Stimulated activated CD4-positive, alpha-beta T cell treated with anti-CD3 and anti-CD28 coated beads, Interleukin-4, amount 100 ng/mL, for 24 hours (primary cell): ENCODE measurements at places on chromosomes 6 and 20.

GRCh38 chr6:128295670-128296069 is 224.7 kb downstream of the PTPRK start:
- DNase-seq = no peak

DNA sequence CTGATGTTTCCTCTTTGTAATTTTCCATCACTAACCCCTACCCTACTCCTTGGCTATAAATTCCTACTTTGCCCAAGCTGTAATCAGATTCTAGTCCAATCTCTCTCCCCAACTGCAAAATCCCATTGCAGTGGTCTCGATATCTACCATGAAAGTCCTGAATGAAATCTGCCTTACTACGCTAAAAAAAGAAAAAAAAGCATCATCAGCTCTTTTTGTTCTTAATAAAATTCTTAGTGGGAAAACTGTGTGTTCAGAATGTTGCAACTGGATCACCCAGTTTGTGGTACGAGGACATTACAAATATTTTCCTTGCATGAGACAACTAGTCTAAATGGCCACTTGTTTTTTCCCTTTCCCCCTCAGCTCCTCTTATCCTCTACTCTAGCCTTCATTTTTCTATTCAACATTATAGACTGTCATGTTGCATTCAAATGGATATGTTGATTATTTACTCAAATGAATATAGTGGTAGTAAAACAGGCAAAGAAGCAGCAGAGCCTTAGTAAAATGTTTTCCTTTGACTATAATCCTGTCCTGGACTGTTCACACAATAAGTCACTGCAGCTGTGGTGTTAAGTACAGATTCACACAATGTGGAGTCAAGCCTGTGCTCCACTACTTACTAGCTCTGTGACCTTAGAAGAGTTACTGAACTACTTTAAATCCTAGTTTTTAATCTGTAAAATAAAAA is 527.1 kb upstream of the MARCKS start:
- no peak for DNase-seq

GRCh38 chr6:24076011-24076410 is 50.0 kb upstream of the NRSN1 start:
- DNase-seq = no peak

DNA sequence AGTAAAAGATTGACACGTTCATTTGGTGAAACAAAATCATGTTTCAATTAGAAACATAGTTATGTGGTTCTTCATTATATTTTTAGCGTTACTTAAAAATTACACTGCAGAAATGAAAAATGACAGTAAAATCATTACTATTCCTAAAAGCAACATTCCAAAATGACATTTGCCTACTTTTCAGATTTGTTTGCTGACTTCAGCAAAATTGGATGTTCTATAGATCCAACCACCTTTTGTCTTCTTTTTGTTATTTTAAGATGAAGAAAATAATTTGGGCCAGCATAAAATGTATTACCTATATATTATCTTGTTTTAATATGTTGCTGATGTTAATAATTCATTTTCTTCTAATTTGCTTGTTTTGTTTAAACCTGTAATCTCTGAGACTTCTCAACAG is 30.5 kb downstream of the STXBP5 start:
- DNase-seq = no peak

DNA sequence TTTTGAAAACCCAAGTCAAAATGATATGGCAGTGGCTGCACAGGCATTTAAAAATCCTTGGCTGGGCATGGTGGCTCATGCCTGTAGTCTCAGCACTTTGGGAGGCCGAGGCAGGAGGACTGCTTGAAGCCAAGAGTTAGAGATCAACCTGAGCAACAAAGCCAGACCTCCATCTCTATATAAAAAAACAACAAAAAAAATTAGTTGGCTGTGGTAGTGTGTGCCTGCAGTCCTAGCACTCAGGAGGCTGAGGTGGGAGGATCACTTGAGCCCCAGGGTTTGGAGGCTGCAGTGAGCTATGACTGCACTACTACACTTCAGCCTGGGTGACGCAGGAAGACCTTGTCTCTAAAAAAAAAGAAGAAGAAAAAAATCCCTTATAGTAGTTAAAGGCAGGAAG is 142.9 kb downstream of the MYB start:
- no peak for DNase-seq

- DNase-seq = no peak
These were observed 15.6 kb upstream of the DST start for GRCh38 chr6:56658326-56658725.

GRCh38 chr6:26033941-26034354 is 53.3 kb upstream of the HFE start:
- peak; percentile 17 for DNase-seq

GRCh38 chr6:36769676-36770499 is 69.4 kb downstream of the CPNE5 start:
- DNase-seq = peak; percentile 35

GRCh38 chr6:116512111-116512559 is 696 bp downstream of the CALHM5 start:
- DNase-seq = no peak

DNA sequence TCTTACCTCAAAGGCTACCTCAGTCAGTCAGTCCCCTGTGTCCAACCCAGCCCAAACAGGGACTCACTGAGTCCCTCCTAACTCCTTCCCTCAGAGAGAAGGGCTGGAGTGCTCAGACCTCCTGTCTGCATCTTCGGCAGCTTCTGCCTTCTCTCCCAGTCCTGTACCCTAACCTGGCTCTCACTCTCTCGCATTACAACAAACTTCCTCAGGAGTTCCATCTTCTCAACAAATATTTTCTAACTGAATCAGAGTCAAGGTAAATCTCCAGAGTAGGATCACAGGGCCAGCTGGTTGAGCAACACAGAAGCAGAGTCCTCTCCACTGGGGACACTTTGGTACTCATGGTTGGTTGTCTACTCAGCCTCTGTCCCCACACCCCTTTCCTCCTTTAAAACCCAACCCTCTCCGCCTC is 92.3 kb downstream of the MRPL14 start:
- no peak for DNase-seq

GRCh38 chr20:39676857-39677391 is 714.8 kb downstream of the DHX35 start:
- no peak for DNase-seq

DNA sequence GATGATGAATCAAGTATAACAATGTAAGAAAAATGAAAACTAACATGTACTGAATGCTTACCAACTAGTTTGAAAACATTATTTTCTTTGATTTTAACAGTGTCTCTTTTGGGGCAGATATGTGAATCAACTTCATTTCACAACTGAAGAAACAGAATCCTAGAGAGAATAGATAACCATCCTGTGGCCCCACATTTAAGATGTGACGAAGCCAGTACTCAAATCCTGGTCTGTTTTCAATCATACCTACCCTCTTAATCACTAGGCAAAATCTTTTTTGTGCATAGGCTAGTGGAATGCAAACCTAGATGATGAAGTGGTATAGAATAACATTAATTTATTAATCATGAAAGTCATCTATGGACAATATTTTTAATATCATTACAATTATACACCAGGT is 371.6 kb upstream of the EPHA7 start:
- DNase-seq = no peak

- DNase-seq = no peak
These were observed 69.3 kb upstream of the EYS start for GRCh38 chr6:65776332-65776731.

GRCh38 chr20:52448513-52449232 is 257.1 kb upstream of the ZFP64 start:
- DNase-seq = no peak

DNA sequence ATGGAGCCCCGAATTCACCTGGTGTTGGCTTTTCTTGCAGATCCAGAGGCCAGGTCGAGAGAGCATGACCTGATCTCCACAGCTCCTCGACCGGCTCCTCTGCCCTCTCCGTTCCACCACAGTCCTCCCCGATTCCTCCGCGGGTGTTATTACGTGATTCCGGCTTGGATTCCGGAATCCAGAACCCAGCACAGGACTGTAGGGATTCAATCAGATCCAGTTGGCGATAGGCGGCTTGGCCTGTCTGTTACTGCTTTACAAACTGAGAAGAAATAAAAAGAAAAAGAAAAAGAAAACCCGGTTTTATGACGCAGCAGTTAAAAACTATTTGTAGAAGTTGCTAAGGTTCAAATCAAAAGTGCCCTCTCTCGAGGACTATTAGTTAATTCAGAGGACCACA is 222.7 kb downstream of the EYA2 start:
- no peak for DNase-seq

GRCh38 chr20:25376236-25376635 is 14.4 kb downstream of the ABHD12 start:
- no peak for DNase-seq

GRCh38 chr6:137217801-137218472 is 1.2 kb downstream of the IFNGR1 start:
- no peak for DNase-seq

- no peak for DNase-seq
These were observed 113.5 kb downstream of the TOX2 start for GRCh38 chr20:44028003-44028730.

DNA sequence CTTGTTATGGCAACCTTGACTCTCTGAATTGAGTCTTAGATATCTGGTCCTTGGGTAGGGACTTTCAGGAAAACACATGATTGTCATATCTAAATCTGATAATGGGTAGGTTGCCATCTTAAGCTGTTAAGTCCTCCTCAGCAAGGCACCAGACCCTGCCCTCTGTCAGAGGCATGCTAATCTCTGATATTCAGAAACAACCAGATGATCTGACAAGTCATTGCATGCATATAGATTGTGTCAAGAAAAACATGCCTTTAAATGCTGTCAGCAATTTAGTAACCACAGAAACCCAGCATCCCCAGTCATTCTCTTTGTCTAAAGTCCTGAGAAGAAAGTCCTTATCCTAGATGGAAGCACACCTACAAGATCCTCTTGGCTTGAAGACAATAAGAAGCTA is 149.1 kb downstream of the EDN1 start:
- DNase-seq = no peak

DNA sequence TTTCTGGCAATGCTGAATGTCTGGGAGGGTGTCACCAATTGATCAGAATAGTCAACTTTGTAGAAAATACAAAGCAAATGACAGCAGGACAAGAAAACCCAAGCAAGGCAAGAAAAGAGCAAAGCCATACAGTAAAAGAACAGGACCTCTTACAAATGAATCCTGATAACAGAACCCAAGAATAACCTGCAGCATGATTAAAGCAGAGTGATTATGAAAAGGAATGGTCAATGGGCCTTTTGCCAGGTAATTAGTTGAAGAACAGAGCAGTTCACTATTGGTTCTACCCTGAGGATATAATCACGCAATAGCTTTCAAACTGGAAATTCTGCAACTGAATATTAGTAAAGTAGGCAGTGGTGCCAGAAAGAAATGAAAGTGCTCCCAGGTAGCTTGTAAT is 319.8 kb downstream of the FRK start:
- DNase-seq = no peak

DNA sequence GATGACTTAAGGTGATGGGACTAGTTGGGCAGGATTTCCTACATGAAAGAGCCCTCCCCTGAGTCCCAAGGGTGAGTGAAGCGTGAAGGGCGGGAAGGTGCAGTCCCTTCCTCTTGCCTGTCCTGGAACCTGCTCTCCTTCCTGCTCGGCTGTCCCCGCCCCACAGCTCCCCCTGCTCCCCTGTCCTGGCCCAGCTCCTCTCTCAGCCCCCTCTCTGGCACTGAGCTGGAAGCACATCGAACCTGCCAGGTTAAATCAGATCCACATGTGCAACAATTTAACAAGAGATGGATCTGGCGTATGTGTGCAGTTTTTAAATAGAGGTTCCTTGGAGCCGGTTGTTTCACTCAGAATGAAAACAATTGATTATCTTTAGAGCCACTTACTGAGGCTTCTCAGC is 95.0 kb downstream of the LRFN2 start:
- no peak for DNase-seq

GRCh38 chr6:90384720-90385119 is 88.1 kb upstream of the BACH2 start:
- DNase-seq = no peak

GRCh38 chr20:59645761-59646171 is 41.4 kb downstream of the PHACTR3 start:
- no peak for DNase-seq

- no peak for DNase-seq
These were observed 448.6 kb downstream of the PHF3 start for GRCh38 chr6:64084185-64084663.

DNA sequence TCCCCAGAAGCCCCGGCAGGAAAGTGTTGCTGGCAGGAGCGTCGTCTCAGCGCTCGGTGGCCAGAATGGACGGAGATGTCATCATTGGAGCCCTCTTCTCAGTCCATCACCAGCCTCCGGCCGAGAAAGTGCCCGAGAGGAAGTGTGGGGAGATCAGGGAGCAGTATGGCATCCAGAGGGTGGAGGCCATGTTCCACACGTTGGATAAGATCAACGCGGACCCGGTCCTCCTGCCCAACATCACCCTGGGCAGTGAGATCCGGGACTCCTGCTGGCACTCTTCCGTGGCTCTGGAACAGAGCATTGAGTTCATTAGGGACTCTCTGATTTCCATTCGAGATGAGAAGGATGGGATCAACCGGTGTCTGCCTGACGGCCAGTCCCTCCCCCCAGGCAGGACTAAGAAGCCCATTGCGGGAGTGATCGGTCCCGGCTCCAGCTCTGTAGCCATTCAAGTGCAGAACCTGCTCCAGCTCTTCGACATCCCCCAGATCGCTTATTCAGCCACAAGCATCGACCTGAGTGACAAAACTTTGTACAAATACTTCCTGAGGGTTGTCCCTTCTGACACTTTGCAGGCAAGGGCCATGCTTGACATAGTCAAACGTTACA is 817 bp downstream of the GRM1 start:
- no peak for DNase-seq

DNA sequence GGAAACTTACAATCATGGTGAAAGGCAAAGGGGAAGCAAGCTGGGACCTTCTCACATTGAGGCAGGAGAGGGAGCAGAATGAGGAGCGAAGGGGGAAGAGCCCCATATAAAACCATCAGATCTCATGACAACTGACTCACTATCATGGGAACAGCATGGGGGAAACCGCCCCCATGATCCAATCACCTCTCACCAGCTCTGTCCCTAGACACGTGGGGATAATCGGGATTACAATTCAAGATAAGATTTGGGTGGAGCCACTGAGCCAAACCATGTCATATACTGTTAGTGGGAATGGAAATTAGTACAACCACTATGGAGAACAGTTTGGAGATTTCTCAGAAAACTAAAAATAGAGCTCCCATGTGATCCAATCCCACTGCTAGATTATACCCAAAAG is 163.7 kb downstream of the MANEA start:
- no peak for DNase-seq
